Brain microvascular endothelial cell (primary cell): ENCODE measurements at places on chromosomes 7 and 10.

DNA sequence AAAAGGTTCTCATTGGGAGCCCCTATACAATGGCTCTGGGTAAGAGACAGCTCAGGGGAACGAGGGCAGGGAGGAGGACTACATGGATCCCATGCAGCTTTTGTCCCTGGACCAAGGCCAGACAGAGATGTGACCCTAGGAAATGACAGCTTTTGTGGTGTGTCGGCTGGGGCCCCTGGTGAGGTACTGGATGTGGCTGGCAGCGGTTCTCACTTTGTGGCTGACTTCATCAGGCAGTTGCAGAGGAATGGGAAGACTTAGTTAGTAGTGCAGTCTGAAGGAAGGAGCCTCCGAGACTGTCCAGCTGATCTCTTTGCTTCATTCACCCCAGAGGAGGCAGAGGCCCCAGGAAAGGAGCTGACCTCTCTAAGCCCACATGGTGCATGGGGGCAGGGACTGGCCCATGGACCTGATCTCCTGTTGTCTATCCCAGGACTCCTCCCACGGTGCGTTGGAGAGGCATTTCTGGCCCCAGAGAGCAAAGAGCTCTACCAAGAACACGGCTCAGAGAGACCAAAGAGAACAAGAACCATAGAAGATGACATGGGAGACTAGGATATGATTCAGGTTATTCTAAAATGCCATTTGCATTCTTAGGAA lies 202.9 kb downstream of the RPS24 start:
- DNase-seq: no peak

DNA sequence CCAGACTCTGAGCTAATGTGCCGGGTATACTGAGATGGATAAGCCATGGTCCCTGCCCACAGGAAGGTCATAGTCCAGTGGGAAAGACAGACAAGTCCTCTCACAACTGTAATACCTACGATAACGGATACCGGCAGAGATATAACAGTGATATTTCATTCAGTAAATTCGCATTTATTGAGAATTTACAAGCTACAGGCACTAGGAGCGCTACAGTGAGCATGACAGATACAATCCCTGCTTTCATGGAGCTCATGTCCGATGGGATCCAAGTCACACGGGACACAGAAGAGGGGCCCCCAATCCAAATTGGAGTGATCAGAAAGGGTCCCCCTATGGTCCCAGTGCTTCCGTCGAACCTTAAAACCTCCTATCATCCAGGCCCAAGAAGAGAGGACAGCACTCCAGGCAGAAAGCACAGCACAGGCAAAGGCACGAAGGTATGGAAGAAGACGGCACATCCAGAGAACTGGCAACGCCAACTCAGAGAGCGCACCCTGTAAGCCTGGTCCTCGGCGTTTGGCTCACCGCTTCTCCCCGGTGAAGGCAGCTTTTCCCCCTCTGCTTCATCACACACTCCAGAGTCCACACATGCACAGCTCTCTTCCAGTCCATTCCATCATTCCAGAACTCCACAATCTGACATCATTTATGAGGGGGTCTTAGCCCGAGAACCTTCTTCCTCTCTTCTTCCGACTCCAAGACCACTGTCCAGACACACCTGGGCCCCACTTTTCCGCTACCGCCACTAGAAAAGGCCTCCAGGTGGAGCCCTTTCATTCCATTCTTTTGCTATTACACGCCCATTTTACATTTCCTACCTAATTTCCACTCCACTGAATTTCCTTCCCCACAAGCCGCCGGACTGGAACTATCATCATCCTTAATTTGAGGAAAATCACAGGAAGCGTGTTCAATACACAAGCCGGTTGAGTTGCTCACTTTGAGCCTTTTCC lies 47.8 kb upstream of the NKX2-3 start:
- no peak for DNase-seq

DNA sequence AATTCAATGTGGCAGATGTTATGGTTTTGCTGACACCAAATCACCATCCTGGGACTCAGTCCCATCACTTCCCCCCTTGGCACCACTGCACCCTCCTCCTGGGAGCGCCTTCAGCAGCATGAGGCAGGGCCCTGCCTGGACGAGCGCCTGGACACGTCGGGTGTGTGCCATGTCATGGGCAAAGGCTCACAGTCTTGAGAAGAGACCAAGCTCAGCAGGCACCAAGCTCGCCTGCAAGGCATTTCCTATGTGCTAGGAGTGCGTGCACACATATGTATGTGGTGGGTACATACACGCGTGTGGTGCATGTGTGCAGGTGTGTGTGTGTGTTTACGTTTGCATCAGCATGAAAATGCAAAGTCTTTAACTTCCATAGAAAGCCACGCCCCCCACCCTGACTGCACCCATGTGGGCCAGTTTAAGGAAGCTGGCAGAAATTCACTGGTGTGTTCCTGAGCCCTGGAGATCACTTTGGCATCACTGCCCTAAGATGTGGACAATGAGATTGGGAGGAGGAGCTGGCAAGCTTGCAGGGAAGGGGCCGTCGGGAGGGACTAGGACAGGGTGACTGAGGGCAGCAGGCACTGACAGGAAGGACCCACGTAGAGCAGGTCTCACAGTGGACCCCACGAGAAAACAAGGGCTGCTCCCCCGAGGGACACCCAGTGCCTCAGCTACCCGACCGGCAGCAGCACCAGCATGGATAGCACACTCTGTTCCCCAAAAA lies 169.9 kb upstream of the PPP2R2D start:
- DNase-seq: no peak

- DNase-seq: no peak
These were observed 8.9 kb upstream of the GPER1 start for GRCh38 chr7:1078985-1079384.
